ENCODE measurements at places on chromosomes 1 and 21. TPM values are rescaled to one million over a fixed set of nuclear protein-coding genes. Genes with fewer than 3 reads are reported as not detected.

Gene FHAD1
- 89.1 TPM for total RNA-seq

Gene AGBL4
- total RNA-seq: not detected

GRCh38 chr1:231416901-231417300 lies 5.2 kb downstream of the EGLN1 start:
- no peak for DNase-seq

DNA sequence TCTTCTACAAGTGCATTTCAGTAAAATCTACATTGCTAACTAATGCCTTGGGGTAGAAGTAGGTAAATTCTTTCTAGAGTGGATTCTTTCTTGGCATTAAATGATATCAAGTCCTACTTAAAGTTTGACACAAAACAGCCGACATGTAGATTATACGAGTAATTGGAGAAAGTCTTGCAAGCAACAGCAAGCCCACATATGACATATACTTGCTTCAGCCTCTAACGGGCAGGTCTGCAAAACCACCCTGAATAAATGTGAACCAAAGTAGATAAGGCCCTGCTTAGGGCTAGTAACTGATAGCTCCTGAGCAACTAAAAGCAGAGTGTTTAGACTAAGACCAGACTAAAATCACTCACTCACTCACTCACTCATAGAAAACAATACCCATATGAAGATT lies 203.2 kb downstream of the LTN1 start:
- DNase-seq: no peak

DNA sequence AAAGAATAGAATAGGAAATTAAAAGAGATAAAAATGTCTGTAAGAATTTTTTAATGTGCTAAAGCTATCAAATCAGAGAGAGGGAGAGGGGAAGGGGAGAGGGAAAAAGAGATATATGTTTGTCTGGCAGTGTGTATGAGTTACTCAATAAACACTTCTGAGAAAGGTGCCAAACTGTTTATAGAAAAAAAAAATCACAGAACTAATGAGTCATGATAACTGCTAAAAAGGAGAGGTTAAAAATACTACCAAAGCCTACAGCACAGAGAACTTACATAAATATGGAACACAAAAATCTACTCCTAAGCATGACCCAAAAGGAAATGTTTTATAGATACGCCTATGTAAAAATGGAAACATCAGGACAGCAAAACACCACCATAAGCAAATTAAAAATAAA lies 45.4 kb downstream of the SELENOF start:
- no peak for DNase-seq

GRCh38 chr1:201456499-201457309 lies 12.3 kb downstream of the PHLDA3 start:
- peak; percentile 61 for DNase-seq

GRCh38 chr21:46243325-46243724 lies 14.8 kb upstream of the LSS start:
- DNase-seq: no peak

DNA sequence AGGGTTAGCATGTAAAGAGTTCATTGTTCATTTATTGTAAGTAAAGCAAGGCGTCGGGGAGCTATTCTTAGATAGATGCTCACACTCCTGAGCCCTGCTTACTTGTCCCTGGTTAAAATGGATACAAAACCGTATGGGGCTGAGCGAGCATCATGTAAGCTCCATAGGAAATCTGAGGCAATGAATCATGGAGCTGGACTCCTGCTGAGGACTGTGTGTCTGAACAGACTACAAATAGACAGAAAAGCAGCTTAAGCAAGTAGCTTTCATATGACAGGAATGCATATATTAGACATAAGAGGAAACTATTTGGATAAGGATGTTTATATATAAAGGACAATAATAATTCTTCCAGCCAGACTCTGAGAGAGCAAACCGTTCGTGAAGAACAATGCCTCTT lies 604.9 kb upstream of the PTBP2 start:
- no peak for DNase-seq

- DNase-seq: no peak
Measured at GRCh38 chr1:43521756-43522155, 8.9 kb upstream of the PTPRF start.

Data from NCI-H460 (cell line).